DMS79 (cell line): ENCODE measurements at places on chromosomes 6 and 20.

GRCh38 chr6:44679438-44680201, 292.1 kb downstream of the CDC5L start:
- no peak for DNase-seq

DNA sequence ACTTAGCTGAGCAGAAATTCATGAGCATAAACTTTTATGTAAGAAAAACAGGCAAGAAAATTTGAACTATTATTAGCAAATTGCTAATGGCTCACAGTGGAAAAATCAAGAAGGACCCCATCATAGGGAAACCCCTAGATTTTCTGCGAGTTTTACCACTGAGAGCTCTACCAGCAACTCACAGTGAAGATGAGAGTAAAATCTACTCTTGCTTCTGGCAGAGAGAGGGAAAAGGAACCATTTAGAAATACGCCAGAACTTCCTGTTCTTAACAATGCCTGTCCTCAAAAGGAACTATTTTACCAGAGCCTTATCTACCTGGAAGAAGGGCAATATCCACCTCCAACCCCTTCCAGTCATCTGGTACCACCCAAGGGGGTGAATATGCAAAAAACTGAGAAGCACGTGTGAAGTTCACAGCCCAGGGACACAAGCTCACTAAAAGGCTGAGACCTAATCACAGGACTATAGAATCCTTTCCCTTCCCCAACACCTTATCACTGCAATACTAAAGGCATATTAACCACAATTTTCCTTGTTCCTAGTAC, 34.4 kb upstream of the ASF1A start:
- no peak for DNase-seq

DNA sequence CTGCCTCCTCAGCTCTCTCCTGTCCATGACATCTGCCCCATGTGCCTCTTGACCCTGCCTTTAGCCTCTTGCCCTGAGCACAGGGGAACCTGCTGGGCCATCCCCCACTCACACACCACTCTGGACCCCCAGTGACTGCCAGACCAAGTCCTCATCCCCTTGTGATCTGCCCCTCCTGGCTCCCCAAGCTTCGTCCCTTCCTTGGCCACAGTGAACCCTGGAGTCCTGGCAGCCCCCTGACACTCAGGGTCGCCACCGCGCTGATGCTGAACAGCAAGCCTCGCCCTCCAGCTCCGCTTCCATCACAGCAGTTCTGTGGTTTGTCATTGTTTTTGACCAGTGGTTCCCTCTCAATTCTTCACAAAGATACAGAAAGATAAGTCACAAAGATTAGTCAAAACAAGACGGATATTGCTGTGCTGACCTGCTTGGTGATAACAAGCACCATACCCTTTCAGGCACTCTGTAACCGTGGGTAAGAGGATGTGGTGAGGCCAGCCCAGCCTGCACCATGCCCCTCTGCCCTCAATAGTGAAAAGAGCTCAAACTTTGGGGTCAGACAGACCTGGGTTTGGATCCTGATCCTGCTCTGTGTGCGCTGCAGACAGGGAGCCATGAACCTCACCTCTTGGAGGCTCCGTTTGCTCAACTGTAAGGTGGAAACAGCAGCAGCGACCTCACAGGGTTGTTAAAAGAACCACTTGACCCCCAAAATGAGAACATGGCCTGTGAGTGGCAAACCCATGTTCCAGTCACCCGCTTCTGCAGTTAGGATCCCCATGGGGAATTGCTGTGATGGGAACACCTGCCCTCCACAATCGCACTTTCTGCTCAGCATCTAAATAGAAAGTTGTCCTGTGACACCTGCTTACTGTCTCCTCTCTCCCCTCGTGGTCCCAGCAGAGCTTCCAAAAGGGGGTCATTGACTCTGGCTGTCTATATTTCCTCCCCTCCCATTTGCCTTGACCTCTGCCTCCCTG, 114.5 kb downstream of the TOX2 start:
- no peak for DNase-seq

- DNase-seq = no peak
Observed at GRCh38 chr6:136893187-136893586, 28.9 kb upstream of the SLC35D3 start.

DNA sequence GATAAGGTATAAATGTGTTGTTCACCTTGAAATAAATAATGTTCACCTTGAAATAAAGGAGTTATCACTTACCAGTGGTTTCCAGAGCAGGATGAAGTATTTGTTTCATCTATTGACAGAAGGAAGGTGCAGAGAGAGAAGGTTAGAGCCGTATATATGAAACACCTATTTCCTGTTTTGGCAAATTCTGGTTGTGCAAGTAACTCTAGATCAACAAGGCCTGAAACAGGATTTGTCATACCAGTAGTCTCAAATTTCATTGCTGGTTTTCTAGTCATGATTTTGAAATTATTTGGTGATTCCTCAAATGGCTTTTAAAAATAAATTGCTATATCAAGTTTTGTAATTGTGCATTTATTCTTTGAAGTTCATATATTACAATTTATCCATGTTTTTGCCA, at the start of gene CRISP3:
Gene CRISP3, minus strand, starts transcription at position 130 of the 400 bp plus-strand sequence. Its CDS starts 21 bp downstream, at position 109.
- no peak for DNase-seq

DNA sequence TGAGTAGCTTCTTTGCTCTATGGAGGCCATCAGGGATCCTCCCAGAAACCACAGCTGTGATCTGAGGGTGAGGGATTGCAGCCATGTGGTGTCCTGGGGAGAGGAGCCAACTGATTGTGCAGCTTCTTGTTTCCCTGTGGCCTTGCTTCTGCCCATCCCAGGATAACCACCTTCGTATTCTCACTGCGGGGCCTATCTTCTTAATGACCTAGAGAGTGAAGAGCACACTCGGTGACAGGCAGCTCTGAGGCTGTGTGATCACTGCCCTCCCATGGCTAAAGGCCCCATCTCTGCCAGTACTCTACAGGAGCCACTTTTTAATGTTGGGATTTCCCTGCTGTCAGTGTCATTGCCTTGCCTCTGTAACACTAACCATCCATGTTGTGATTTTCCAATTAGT, 5.3 kb upstream of the RAET1L start:
- no peak for DNase-seq

GRCh38 chr6:119133400-119133799, 54.9 kb upstream of the FAM184A start:
- no peak for DNase-seq

DNA sequence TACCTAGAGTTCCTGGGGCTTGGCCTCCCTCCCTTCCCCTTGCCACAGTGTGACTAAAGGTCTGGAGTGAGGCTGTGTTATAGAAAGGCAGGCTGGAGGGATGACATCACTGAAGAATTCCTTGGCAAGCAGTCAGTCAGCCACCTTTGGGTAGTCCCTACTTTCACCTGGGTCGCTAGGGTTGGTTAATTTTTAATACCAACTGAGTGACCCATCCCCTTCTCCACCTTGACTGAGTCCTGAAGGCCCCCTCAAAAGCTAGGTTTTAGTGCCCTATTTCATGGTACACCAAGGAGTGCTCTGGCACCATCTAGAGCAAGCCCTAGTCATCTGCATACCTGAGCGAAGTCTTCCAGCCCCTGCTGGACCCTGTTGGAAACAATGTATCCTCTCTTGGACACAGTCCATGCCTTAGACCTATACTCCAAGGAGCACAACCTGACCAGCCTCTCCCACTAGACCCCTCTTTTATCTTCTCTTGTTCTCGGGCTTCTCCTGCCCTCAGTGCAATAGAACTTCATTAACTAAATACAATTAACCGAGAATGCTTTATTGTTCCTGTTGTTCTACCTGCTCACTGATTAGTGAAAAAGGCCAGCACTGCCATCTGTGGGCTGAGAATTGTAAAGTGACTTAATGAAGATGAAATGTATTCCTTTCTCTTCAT, 44.6 kb downstream of the RIN2 start:
- no peak for DNase-seq

GRCh38 chr20:63238514-63239125, 2.9 kb downstream of the BIRC7 start:
- DNase-seq = no peak

DNA sequence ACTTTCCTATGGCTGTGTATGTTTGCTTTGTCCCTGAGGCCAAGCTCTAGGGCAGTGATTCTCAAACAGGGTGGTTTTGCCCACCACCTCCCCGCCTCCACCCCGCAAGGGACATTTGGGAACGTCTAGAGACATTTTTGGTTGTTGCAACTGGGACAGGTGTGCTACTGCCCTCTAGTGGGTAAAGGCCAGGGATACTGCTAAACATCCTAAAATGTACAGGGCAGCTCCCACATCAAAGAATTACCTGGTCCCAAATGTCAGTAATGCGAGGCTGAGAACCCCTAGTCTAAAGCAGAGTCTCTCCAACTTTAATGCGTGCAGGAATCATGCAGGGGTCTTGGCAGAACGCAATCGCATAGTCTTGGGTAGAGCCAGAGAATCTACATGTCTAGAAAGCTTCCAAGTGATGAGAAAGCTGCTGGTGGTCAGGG, 5.1 kb downstream of the KCNS1 start:
- no peak for DNase-seq

DNA sequence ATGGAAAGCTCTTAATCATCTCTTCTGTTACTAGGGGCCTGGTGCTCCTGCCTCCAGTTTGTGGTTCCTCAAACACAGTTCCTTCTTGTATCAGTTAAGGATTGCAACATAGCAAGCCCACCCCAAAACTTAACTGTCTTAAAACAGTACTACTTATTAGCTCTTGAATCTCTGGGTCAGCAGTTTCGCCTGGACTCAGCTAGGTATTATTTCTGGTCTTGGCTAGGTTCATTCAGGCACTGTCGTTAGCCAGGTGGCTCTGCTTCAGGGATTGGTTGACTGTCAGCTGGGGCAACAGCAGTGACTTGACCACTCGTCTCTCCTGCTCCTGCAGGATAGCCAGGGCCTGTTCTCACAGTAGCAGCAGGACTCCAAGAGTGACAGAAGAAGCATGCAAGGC, 30.0 kb upstream of the RALY start:
- DNase-seq = no peak

DNA sequence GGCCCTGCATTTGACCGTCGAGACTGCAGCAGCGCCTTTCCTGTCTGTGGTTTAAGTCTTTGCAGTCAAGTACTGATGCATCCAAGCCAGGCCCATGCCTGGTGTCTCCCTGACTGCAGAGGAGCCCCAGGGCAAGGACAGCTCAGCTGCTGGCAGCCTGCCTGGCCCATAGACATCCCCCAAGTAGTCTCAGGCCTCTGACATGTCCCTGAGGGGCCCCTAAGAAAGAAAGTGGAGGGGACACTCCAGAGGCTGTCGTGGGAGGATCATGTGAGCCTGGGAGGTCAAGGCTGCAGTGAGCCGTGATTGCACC, 18.0 kb downstream of the HRH3 start:
- peak; percentile 52 for DNase-seq

GRCh38 chr6:46134216-46134615, 4.4 kb downstream of the ENPP4 start:
- DNase-seq = no peak

GRCh38 chr6:99993533-99994251, at the start of gene MCHR2:
TSS of gene MCHR2 (minus strand) at chr6:99994223. CDS start at chr6:99956147, 38,076 bp downstream.
- DNase-seq = no peak

- DNase-seq = no peak
Observed at GRCh38 chr20:965956-966355, 36.2 kb downstream of the RSPO4 start.
